ENCODE measurements at places on chromosomes 2 and 18.

GRCh38 chr2:12685145-12685544 is 31.6 kb upstream of the TRIB2 start:
- no peak for DNase-seq

DNA sequence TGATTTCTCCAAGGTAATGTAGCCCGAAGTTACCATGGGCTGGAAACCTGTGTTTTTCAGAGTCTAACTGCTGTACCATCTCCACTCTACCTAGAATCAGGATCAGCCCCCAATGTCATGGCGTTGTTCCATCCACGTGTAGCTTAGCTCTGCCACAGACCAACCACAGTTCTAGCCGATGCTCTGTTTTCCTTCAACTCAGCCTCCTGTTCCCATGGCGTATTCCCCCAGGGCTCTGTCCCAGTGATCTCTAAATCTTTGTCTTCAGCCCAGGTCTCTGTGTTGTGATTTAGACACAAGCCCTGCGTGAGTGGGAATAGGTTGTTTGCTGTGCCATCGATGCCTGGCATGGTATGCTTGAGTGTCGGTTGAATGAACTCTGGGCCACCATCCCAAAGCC is 53.4 kb downstream of the LPIN1 start:
- no peak for DNase-seq

DNA sequence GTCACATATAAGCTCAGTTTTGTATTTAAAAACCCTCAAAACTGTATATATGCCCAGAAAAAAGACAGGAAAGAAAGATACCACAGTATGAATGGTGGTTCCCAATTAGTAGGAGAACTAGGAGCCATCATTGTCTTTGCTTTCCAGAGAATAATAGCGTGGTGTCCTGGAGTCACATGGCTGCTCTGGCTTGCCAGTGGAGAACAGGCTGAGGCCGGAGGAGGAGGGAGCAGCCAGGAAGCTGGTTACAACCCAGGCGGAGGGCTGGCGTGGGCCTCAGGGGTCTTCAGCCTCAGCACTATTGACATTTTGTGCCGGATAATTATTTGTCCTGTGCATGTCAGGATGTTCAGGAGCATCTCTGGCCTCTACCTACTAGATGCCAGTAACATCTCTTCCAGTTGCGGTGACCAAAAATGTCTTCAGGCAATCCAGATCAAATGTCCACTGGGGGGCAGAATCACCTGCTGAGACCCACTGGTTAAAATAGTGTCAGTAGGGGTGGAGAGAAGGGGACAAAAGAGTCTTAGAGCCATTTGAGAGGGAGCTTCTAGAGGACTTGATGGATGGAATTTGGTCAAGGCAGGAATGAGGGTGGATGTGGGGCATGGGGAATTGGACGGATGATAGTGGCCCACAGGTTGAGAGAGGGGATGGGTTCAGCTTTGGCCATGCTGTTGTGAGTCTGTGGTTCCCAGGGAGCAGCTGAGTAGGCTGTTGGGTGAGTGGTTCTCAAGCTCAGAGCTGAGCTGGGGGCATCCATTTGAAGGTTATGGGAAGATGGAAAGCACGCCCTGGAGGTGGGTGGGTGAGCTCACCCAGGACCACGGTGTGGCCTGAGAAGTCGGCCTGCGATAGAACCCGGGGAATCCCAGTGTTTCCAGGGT is 144.9 kb downstream of the AGAP1 start:
- DNase-seq = no peak

- DNase-seq = peak; percentile 27
These were observed 1.4 kb downstream of the MBD2 start for GRCh38 chr18:54222922-54223567.

GRCh38 chr2:20663196-20664070 is 3.5 kb upstream of the GDF7 start:
- DNase-seq = no peak

DNA sequence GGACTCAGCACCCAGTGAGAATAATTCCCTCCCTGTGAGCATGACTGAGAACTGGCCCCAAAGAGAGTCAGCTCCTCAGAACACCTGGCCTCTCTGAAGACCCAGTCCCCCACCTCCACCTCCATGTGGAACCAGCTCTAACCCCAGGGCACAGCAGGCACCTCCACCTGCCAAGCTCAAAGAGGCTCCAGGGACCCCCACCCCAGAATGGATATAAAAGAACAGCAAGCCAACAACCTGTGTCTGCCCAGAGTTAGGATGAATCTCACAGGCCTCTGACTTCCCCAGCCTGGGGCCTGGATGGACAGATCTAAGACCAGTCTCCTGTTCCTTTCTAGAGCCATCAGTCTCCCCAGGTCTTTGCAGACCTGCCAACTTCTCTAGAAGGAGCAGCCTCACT is 498.5 kb downstream of the EIPR1 start:
- no peak for DNase-seq
